Activated CD4-positive, CD25-positive, alpha-beta regulatory T cell treated with anti-CD3 and anti-CD28 coated beads, Interleukin-2, amount 50 U/mL, for 24 hours (primary cell): ENCODE measurements at places on chromosomes 4 and X.

DNA sequence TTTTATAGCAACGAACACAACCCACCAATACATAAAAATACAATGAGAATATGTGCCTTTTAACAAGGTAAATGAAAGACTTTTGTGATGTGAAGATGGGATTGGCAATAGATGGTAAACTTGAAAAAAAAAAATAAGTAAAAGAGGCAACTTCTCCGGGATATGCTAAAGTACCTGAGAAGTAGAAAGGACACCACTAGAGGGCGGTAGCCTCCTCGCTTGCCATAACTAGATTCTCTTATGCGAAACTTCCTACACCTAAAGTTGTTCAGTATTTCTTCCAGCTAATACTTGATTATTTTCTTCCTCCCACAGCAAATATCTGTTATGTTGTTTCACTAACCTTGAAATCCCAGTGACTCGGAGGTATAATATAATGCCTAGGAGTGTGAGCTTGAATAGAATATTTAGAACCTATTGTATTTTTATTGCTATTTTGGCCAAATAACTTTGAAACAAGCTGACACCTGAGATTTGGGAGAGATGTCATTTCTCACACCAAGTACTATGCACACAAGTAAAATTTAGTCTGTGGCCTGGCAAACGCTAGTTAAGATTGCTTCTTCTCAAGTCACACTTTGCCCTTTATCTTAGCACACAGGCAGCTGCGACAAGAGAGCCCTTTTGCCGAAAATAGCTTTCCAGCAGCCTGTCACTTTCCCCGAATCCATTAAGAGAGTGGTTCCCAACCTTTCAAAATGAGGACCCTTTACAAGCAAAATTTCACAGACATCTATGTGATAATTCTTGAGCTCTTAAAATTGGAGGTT is 44.9 kb upstream of the PDLIM5 start:
- no peak for ATAC-seq

DNA sequence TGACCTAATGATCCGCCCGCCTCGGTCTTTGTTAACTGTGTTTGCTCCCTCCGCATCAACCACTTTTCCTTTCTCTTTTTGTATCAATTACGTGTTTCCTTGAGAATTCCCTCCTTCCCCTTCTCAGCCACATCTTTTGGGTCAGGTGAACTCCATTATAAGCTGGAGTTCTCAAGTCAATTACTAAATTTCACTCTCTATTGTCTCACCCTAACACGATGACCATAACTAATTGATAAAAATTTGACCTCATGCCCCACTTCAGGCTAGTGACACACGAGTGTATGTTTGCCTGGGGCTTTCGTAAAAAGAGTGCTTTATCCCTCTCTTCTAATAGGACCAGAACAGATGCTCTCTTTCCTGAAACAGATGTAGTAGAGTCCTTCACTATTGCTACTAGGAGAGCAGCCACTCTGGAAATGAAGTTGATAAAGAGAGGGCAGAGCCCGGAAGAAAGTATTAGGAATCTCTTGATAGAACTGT is 403.6 kb upstream of the ANXA10 start:
- ATAC-seq = no peak

DNA sequence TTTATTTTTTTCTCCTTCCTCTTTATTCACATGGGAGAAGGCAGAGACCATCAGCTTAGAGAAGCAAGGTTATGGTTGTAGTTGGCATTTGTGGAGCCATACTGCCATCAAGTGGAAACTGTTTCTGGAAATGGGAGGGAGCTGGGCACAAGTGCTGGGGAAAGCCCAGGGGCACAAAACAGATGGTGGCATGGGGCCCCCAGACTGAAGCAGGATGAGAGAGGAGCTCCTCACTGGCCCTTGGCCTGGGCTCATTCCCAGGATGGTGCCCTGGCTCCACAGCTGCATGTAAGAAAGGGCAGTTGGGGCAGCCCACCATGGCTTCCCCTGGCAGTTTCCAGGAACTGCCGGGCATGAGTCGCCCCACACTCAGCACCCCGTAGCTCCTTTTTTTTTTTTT is 59.2 kb downstream of the NBDY start:
- ATAC-seq = no peak

GRCh38 chrX:17818726-17819125 is 42.4 kb downstream of the RAI2 start:
- no peak for ATAC-seq

DNA sequence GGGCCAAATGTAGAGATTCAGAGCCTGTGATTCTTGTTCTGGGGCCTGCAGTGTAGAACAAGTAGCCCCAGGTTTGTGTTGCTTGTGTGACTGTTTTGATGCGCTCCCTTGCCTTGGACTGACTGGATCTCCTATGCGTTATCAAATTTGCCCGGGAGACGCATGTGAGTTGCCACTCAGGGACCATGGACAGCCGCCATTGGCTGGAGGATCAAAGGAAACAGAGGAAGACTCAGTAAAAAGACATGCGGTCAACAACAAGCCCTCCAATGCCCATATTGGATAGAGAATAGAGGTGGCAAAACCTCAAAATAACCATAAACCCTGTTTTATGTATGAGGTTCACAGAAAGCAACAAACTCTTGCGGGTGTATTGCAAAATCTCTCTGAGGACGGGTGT is 327.5 kb upstream of the IGFBP7 start:
- ATAC-seq = no peak

DNA sequence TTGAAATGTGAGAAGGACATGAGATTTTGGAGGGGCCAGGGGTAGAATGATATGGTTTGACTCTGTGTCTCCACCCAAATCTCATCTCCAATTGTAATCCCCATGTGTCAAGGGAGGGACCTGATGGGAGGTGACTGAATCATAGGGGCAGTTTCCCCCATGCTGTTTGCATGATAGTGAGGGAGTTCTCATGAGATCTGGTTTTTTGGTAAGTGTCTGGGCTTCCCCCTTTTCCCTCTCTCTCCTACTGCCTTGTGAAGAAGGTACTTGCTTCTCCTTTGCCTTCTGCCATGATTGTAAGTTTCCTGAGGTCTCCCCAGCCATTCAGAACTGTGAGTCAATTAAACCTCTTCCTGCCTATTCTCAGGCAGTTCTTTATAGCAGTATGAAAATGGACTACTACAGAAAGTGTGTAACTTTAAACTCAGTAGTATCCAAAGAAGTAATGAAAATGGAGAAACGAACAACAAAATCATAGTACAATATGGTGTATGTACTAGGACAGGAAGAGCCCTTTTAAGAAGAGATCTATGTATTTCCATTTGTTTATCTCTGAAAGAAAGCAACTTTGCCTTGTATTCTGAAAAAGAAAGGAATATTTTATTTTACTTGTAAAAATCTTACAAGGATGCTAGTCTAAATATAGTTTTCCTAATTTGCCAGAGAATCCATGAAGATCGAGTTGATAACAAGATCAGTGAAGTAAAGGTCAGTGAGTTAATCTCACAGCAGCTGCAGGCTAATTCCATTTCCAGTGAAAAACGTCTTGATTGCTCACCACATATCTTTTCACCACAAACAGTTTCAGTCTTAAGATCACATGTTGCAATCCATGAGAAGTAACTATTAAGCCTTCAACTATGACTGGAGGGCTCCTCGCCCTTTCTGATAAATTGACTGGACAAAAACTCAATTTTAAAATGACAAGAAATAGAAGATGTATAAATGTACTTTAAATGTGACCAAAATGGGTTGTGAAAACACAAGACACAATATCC is 20.5 kb downstream of the PKD2 start:
- peak; percentile 27 for ATAC-seq

DNA sequence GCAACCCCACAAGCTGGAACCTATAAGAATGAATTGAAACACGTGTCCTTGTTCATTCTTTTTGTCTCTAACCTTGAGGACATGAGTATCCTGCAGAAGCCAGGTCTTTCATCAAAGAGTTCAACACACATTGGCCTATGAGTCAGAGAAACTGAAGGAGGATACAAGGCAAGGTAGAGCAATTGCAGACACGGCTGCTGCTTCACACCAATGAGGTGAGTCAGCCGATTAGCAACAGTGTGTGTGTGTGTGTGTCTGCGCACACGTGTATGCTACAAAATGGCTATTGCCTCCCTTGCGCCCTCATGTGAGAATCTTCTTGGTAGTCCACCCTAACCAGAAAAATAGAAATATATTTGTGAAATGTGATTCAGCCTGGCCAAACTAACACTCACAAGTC is 1477.7 kb upstream of the IGFBP7 start:
- no peak for ATAC-seq

DNA sequence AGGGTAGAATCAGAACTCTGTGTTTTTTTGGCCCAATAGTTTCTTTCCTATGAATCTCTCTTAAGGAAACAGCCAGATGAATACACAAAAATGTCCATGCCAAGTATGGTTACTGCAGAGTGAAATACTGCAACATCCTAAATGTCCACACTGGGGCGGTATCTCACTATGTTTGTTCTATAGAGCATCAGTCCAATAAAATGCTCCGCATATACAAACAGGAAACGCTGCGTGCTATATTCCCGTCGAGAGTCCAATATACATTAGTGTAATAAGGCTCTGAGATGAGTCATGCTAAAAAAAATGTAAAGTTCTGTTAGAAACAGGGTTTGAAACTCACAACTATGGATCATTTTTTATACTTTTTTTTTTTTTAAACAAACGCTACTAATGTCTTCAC is 72.9 kb upstream of the ENOX2 start:
- no peak for ATAC-seq

- no peak for ATAC-seq
Measured at GRCh38 chr4:37441231-37442061, 196.9 kb downstream of the NWD2 start.

GRCh38 chr4:132218406-132218805 is 930.7 kb upstream of the PCDH10 start:
- no peak for ATAC-seq

DNA sequence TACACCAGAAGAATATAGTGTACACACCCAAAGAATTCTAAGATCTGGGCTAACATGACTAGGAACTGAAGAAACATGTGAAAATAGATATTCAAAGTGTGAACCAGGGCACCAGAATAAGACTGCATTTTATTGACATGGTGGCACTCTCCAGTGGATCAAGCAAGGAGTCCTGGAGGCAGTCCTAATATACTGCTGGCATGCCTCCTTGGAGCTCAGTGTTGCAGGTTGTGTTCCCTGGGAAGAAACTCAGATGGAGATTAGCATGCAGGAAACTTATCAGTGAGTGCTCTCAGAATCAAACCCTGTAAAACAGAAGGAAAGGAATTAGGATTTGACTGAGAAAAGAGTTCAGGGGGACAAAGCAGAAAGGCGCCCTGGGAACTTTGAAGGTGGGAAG is 105.1 kb downstream of the CXCL13 start:
- ATAC-seq = no peak

DNA sequence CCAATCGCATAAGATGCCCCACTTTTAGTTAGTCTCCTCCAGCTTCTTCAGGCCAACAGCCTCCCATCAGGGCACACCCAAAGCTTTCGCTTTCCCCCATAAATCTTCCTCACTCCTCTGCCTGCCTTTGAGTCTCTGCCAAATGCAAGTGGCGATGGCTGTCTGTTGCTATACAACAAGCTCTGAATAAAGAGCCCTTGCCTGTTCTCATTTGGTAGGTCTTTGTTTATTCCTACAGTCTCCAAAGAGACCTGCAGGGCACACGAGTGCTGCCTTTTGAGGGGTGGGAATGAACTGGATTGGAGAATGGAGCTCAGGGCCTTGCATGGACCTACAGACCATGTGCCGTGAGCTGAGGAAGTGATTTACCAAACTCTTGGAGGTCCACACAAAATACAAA is 52.2 kb upstream of the SOD3 start:
- ATAC-seq = no peak

DNA sequence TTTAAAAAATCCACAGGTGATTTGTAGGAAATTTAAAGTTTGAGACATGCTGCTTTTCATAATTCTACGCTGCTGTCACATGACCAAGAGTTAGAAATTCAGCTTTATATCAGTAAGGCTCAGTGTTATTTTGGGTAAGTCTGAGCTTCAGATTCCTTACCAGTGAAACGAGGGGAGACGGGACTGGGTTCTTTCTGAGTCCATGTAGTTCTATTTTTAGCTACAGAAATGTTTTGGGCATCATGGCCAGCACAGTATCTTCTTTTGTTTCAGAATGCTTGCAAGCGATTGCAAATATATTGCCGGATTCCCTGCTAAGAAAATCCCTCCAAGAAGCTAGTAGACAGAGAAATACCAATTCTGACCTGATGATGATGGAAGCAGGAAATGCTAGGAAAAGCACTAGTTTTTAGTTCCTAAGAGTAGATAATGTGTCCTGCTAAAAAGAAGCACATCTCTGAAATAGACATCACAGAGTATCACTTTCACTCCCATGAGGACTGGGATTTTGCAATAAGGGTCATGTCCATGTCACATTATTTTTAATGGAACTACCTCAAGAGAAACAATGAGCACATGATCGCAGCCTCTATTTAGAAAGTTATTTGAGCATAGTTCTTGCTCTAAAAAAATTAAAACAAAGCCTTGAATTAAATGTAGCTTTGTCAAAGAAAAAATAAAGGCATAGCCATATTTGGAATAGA is 10.9 kb downstream of the ATP1B4 start:
- ATAC-seq = no peak

- no peak for ATAC-seq
Measured at GRCh38 chr4:173821876-173822275, 291.8 kb upstream of the HAND2 start.

DNA sequence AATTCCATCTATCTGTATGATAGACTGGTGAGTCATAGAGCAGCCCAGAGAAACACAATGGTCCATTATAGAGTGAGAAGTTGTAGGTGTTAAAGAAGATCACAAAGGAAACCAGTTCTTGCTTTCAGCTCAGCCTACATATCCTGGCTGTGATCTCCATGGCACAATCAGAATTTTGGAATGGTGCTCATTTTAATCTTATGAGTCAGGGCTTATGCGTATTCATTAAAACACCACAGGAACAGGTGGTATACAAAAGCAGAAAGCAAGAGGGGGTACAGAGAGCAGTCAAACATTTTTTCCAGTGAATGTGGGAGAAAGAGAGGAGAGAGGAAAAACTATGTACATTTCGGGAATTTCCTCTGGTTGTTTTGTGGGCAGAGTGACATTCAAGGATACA is 126.9 kb downstream of the MFAP3L start:
- no peak for ATAC-seq

DNA sequence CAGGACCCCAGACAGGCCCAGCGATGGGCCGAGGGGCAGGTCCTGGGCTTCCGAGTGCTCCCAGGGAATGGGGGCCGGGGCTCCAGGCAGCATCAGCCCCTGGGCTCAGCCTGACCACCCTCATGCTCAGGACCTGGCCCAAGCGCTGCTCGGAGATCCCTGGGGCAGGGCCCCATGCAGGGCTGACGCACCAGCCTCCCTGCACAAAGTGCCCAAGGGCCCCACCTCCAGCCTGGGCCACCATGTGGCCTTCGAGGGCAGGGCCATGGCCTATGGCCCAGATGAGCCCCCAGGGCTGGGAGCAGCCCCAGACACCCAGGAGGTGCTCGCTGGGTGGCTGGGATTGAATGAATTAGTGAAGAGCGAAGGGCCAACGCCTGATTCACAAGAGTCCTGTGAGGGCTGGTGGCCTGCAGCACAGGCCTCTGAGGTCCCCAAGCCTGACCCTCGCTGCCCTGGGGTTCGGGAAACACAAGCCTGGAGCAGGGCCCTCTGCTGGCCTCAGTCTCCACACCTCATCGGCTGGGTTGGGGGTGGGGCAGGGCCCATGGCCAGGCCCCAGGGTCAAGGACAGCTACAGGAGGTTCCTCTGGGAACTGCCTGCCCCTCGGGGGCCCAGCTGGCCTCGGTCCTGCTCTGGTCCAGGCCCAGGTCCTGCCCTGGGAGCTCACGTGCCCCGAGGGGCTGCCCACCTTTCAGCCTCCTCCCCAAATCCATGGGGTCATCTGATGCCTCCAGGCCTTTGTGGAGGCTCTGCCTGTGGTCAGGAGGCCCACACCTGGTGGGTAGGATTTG is 13.3 kb upstream of the FGFR3 start:
- no peak for ATAC-seq

- peak; percentile 68 for ATAC-seq
Measured at GRCh38 chr4:40254608-40255392, 58.0 kb downstream of the RHOH start.
